ENCODE measurements at places on chromosomes 2 and 18.

- DNase-seq: no peak
These were observed 33.5 kb downstream of the CDC42EP3 start for GRCh38 chr2:37637985-37638384.

- no peak for DNase-seq
These were observed 17.5 kb upstream of the ILKAP start for GRCh38 chr2:238220892-238221521.

GRCh38 chr18:21242780-21243401 is 859 bp downstream of the GREB1L start:
- no peak for DNase-seq

GRCh38 chr18:21359746-21360145 is 117.7 kb downstream of the GREB1L start:
- no peak for DNase-seq

GRCh38 chr2:11410101-11410500 is 55.9 kb downstream of the E2F6 start:
- DNase-seq: no peak

DNA sequence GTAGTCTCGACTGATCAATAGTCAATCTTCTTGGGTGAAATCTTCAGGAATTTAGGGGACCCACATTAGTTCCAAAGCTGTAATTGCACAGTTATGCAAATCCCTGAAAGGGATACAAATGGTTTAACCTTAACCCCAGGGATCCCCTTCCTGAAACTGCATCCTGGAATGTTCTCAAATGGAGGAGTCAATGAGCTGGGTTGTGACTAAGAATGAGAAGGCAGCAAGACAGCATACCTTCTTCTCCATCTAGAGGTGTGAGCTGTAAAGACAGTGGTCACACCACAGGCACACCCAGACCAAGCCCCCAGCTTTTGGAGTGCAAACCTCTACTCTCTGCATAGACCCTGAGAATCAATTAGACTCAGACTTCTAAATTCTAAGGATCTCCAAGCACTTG is 164.7 kb upstream of the MEIS1 start:
- no peak for DNase-seq

DNA sequence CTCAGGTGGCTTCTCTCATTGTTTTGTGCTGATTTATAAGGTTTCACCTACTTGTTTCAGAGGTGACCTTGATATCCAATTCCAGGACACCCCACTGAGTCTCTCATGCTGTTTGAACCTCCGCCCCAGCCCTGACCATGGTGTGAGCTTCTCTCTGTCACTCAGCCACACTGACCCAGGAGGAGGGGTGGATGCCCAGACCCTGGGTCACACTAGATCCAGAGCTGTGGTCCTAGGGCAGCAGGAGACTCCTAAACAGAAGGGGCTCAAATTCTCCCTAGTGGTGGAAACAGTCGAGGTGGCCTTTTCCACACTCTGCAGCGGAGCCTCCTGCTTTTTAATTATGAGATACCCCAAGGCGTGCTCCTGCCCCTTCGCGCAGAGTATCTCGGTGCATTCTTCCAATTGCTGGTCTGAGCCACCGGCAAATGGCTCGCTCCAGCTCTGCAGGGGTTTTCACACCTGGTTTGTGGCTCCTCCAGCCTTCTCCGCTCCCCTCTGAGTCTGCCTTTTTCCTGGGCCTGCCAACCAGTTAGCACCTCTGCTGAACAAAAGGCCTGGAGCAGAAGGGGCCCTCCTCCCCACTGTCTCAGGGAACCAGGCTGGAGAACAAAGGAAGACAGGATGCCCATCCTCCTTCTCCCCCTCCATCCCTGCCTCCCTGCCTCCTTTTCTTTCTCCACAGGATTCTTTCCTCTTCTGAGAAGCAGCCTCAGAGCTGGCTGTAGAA is 147.3 kb upstream of the SPRED2 start:
- DNase-seq: no peak

DNA sequence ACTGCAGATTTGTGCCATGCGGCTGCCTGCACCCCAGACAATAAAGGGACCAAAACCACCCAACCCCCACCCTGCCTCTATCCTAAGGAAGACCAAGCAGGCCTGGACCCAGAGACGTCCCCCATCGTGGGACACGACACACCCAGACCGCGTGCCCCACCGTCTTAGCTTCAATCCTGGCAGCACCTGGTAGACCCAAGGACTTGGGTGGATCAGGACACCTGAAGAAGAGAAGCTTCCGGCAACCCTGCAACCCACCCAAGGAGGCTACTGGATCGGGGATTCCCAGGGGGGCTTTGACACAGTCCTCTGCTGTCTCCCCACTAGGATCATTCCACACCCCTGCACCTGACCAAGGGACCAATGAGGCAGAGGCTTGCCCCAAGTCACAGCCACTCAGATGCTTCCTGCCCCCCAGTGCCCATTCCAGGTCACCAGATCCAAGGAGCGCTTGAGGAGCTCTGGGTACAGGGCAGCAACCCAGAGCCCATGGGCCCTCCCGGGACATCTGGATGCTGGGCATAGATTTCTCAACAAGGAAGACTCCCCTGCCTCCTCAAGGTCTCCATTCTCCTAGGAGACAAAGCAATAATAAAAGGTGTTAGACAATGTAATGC is 3.6 kb downstream of the ALPI start:
- no peak for DNase-seq

DNA sequence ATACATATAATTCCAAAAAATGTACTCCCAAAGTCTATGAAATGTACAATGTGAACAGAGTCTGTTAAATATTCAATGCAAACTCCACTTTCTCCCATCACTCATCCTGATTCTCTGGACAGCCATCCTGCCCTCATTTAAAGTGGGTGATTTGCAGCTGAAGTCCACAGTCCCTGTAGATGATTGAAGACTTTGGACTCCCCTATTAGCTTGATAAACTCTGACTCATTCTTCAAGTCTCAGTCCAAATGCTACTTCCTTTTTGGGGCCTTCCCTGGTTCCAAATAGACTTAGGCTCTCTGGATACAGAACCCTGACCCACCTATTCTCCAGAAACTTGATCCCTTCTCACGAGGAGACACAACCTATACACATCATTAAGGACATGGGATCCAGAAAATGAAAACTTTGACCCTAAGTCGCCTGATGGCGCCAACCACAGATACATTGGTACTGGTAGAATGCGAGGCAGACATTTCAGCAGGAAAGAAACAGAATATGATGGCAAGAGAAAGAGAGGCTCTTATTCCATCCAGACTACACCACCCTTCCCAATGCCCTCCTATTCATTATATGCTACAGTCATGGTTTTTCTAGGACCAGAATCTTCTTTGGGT is 122.7 kb downstream of the VIT start:
- DNase-seq: no peak

- no peak for DNase-seq
These were observed 43.4 kb upstream of the TNFRSF11A start for GRCh38 chr18:62281684-62282083.

GRCh38 chr2:216789081-216789480 is 70.8 kb downstream of the TNP1 start:
- DNase-seq: no peak

- no peak for DNase-seq
These were observed 57.7 kb upstream of the MAP4K3 start for GRCh38 chr2:39494784-39495251.

DNA sequence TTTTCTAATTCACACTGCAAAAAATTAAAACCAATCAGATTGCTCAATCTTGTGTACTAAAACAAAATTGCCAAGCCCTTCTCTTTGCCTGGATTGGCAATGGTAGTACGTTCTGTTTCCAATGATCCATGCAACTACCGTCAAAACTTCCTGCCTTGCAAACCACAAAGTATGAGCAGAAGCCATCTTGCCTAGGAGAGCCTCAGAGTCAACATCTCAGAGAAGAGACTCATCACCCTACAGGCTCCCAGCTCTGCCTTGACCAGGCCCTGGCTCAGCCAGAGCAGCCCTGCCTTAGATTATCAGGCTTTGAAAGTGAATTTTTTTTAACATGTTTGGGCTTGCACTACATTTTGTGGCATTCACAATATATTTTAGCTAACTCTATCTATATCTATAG is 574.1 kb downstream of the SATB2 start:
- DNase-seq: no peak

GRCh38 chr18:58013241-58014211 is 30.5 kb upstream of the NEDD4L start:
- no peak for DNase-seq

DNA sequence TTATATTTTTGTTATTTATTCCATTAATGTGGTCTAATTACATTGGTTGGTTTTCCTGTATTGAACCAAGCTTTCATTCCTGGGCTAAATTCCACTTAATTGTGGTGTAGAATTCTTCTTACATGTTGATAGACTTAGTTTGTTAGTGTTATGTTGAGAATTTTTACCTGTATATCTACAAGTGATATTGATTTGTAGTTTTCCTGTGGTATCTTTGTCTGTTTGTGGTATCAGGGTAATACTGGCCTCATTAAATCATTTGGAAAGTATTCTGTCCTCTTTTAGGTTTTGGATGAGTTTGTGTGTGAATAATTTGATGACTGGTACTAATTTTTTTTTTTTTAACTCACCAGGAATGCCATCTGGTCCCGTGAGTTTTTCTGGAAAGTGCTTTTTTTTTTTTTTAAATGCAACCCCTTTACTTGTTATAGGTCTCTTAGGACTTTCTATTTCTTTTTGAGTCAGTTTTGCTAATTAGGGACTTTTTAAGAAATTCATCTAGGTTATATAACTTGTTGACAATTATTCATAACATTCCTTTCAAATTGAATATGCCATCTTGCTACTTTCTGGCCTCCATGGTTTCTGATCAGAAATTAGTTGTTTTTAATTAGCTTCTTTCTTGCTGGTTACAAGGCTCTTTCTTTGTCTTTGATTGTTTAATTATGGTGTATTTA is 232.8 kb downstream of the CCDC85A start:
- DNase-seq: no peak

GRCh38 chr2:26561918-26562810 is 79.0 kb downstream of the CIB4 start:
- peak; percentile 6 for DNase-seq

Data from stimulated activated CD8-positive, alpha-beta memory T cell treated with anti-CD3 and anti-CD28 coated beads, Interleukin-15, amount 100 ng/mL, for 24 hours (primary cell).